Stimulated activated CD8-positive, alpha-beta memory T cell treated with anti-CD3 and anti-CD28 coated beads, Interleukin-15, amount 100 ng/mL, for 48 hours (primary cell): ENCODE measurements at places on chromosomes 3 and 15.

DNA sequence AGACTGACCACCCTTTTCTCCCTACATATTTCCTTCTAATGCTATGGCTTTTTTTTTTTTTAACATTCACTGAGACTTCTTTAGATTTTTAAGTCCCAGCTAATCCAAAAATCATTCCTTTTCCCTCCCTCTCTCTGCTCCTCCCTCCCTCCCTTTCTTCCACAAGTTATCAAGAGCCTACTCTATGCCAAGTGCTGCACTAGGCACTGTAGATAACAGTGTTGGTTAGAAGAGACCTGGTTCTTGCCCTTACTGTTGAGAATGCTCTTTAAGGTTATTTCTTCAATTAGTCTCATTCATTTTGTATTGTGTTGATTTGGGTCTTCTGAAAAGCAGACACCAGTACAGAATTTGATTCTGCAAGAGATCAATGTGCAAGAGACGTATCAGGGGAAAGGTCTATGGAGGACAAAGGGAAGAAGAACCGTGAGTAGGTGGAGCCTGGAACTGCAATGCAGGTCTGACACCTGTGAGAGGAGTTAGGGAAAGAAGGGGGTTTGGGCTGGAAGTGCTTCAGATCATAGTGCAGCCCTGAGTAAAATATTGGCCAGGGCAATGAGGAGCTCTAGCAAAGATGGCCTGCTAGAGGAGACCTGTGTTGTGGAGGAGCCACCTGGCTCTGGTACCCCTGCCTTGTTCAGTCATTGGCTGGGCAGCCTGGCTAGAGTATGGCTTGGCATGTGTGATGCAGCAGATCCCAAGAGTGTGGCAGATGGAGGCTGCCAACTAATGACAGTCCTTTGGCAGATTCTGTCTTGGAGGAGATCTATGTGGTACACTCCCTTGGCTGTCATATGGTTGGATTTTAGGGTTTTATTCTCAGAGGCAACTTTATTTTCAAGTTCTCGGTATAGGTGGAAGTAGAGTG lies 9.7 kb upstream of the PCOLCE2 start:
- no peak for DNase-seq

GRCh38 chr3:156409694-156410093 lies 145.2 kb downstream of the SSR3 start:
- DNase-seq: no peak

- no peak for DNase-seq
Observed at GRCh38 chr15:58269455-58270414, 131.6 kb downstream of the AQP9 start.

GRCh38 chr15:36544518-36545466 lies 34.6 kb upstream of the CDIN1 start:
- no peak for DNase-seq

DNA sequence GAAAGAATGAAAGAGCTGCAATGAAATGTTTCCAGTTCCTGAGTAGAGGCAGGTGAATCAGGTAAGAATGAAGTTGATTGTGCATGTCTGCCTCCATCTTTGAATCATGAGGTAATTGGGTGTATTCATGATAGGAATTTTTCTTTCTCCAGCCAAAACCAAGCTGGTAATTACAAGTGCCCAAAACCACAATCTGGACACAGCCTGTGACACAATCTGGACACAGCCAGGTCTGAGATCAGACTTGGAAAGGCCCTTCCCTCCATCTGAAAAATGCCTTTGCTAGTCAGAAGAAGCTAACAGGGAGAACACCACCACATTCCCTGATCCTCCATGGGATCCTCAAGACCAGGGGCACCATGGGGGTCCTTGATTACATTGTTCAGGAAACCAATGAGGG lies 338.5 kb upstream of the THBS1 start:
- DNase-seq: no peak

DNA sequence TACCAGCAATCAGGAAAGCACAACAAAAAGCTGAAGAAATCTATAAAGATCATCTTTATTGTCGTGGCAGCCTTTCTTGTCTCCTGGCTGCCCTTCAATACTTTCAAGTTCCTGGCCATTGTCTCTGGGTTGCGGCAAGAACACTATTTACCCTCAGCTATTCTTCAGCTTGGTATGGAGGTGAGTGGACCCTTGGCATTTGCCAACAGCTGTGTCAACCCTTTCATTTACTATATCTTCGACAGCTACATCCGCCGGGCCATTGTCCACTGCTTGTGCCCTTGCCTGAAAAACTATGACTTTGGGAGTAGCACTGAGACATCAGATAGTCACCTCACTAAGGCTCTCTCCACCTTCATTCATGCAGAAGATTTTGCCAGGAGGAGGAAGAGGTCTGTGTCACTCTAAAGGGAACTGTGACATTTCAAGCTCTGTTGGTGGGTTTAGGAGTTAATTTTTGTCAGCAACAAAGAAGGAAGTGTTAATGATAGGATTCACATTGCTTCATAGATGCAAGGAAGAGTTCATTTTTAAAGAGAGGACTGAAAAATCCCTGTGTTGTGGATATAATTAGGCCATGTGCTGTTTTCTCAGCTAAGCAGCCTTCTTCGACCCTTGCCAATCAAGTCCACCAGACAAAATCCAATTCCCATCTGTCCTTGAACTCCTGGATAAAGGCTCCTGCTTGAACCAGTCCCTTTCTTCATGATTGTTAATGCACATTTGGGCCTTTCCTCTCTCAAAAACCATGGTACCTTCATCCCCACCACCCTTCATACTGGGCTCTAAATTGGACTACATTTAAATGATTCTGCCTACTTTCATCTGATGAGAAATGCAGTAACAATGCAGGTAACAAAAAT lies 1.2 kb downstream of the GPR15 start:
- DNase-seq: no peak

GRCh38 chr15:25705433-25706115 lies 157.6 kb downstream of the ATP10A start:
- no peak for DNase-seq

GRCh38 chr3:19173945-19174344 lies 25.6 kb downstream of the KCNH8 start:
- no peak for DNase-seq

DNA sequence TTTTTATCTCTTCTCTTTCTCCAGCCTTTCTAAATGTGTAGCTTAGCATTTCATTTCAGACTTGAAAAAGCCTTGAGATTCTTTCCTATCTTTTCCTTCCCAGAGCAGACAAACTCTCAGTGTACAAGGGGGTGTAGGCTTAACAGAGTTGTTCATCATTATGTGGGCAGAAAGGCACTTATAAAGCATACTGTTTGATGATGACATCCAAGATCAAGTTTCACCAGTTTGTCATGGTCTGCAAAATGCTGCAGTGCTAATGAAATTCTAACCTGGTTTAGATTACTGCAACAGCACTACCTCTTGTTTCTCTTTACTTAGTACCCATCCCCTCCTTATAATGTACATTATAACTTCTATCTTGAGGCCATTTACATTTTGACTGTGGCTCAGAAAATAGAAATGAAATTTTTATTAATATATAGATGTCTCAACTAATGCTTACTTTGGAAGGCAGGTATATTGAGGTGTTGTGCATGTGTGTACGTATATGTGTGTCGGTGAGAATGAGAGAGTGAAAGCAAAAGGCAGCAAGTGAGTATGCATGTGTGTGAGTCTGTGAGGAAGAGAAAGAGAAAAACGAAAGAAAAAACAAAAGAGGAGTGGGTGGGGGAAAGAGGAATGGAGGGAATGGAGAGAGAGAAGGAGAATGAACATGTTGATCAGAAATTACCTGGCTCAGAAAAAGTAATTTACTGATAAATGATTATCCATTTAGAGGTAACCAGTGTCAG lies 1043.6 kb downstream of the TUSC7 start:
- no peak for DNase-seq

DNA sequence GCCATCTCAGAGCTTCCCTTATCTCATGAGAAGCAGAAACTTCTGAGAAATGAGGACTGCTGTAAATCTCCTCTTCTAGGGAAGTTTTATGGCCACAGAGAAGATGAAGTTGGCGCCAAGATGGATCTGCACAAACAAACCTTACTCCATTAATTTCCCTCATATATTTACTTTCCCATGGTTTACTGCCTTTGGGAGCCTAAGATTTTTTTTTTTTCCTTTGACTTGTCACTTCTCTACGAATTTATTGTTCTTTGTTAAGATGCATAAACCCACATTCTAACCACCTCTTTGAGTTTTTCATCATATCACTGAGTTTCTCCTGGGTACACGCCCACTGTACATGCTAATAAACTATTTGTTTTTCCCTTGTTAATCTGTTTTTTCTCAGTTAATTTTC lies 21.5 kb upstream of the NPTN start:
- no peak for DNase-seq

DNA sequence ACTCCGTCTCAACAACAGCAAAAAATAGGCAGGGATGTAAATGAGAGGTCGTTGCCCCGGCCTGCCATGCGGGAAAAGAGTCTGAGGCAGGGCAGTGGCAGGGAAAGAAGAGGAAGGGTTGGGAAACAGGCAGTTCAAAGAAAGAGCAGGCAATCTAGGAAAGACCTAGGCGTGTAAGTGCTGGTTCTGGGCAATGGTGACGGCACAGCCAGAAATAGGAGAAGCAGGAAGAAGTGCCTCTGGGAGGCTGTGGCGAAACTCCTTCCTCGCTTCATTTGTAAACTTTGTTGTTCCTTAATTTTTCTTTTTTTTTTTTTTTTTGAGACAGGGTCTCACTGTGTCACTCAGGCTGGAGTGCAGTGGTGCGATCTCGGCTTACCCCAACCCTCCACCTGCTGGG lies 4.3 kb downstream of the SLC51A start:
- no peak for DNase-seq

DNA sequence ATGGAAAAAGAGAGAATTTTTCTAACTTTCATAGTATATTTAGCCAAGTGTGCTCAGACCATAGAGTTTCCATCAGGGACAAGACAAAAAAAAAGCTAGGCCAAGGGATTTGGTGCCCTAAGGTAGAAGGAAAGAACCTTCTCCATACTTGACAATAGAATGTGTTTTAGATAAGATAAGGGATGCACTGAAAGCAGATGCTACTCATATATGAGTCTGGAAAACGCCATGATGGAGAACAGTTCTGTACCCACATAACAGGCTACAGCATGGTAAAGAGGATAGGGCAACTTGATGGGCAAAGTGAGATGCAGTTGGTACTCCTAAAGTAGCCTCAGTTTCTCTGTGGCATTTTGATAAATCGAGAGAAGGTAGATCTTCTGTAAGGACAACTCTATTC lies 216.4 kb upstream of the NECTIN3 start:
- DNase-seq: no peak

GRCh38 chr15:87746333-87746732 lies 510.2 kb downstream of the NTRK3 start:
- DNase-seq: no peak
